ENCODE measurements at places on chromosomes 7 and 10.

- no peak for DNase-seq
These were observed 18.5 kb downstream of the RFC2 start for GRCh38 chr7:74235518-74236268.

DNA sequence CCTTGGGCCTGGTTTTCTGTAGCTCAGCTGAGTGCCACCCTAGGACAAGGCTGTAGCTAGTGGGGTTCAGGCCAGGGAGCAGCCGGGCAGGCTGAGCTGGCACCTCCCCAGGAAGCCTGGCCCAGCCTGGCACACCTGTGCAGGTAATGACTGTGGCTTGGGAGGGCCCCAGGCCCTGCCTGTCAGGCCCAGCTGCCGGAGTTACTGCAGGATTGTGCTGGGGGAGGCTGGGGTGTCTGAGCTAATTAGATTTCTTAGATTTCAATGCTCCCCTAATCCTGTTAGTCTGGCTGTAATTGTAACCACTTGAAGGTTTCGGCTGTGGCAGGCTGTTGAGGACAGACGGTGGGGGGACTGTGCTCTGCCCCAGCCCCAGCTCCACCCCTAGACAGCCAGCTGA, 6.0 kb downstream of the ZMIZ1 start:
- no peak for DNase-seq

DNA sequence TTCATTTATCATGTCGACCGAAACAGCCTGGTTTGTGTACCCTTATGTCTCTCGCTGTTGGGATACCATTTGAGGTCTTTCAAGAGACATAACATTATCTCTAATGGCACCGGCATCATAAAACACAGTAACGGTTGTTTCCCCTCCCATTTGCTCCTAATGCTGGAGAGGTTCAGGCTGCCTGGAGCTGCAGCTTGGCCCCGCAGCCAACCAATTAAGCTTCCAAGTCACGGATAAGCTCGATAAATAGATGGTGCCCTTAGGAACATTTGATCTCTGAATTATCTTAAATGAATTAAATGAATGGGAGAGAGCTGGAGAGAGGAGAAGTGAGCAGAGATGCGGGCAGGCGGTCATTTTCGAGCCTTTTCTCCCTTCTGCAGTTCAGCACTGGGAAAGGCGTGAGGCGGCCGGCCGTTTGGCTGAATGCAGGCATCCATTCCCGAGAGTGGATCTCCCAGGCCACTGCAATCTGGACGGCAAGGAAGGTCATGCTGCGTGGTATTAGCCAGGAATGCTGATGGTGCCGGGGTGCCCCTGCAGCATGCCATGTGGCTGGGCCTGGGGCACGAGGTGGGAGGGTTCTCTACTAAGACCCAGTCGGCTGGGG, 12.6 kb downstream of the CPA4 start:
- no peak for DNase-seq

- DNase-seq = no peak
These were observed 6.1 kb upstream of the MYOZ1 start for GRCh38 chr10:73647211-73647874.

DNA sequence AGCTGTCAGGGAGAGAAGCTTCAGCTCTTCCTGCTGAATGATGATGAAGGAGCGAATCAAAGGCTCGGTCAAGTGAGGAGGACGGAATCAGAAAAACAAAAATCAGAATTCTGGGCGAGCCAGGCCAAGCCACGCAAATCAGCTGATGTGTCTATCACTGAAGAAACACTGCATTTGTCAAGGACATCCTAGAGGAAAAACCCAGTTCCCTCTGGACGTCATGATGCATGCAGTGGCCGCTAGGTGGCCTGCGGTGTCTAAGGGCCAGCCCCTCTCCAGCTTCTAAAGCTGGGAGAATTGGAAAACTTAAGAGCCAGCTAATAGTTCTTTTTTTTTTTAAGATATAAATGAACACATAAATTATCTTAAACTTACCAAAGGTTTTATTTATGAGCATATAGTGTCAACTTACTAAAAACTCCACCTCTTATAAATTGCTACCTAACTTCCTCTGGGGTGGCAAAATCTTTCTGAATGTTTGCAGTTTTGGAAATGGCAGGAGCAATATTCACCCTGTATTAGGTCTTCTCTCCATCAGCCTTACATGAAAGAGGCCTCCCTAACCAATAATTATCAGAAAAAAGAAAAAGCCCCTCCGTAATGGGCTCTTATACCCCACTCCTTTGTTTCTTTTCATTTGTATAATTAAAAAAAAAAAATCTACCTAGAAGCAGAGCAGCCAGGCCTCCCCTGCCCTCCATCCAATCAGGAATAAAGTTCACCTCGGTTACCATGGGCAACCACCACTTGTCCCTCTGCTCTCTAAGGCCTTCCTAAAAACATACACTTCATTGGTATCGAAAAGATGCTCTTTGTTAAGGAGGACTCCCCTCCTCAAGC, 186.8 kb downstream of the USP6NL start:
- no peak for DNase-seq

GRCh38 chr10:100510533-100511308, 8.9 kb downstream of the SEC31B start:
- DNase-seq = no peak

GRCh38 chr7:13144673-13145072, 457.2 kb downstream of the ARL4A start:
- no peak for DNase-seq

- no peak for DNase-seq
These were observed 586.6 kb upstream of the POT1 start for GRCh38 chr7:125516194-125516593.

Measured in activated CD4-positive, alpha-beta T cell treated with anti-CD3 and anti-CD28 coated beads, Interleukin-2, amount 50 U/mL, for 24 hours (primary cell).